H9 (cell line): ENCODE measurements at places on chromosomes 3 and 15. TPM values are rescaled to one million over a fixed set of nuclear protein-coding genes. Genes with fewer than 3 reads are reported as not detected.

DNA sequence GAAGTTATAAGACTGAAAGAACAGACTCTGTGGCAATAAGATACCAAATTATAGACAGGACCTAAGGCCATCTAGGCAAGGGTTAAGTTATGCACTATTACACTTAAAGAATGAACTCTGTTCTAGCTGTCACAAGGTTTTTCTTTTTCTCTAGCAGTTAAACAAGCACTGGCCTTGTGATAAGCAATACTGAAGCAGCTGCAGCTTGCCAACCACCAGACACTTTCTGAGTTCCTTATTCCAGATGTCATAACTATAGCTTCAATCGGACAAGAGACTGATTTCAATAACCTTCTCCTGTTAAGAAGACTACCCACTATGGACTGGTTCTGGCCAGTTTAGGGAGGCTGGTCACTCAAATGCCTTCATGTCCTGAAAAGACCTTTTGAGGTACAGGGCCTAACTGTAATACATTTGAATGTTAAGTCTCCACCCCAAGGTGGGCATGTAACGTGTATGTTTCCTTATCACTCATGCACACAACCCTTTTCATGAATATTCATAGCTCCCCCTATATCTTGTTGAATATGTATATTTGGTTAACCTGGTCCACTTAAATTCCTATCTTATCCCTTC lies 85.8 kb downstream of the CFAP20DC start:
- H3K27ac ChIP-seq = no peak overlapping the region
- no peaks in the 10 kb centered on the region for H3K27me3 ChIP-seq

DNA sequence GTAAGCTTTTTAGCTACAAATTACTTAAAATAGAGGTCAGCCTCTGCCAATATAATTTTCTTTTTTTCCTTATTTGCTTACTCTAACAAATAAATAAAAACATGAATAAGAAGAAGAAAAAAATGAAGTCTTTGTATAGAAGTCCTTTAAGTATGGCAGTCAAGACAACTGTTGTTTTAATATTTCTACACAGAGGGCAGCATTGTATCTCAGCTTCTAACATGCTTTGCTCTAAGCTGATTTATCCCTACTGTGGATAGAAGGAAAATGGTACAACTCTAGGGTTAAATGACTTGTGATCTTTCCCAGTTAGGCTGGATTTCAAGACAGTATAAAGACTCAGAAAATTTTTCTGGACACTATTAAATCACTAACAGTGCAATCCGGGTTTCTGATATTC lies 104.3 kb upstream of the MEIS2 start:
- no peak for DNase-seq
- no peak overlapping the region for H3K4me3 ChIP-seq
- H3K27ac ChIP-seq = no peak overlapping the region
- no peaks in the 10 kb centered on the region for H3K27me3 ChIP-seq

GRCh38 chr15:81254916-81255290 lies 58.2 kb downstream of the IL16 start:
- H3K36me3 ChIP-seq = no peaks in the 10 kb centered on the region
- H3K27me3 ChIP-seq = no peaks in the 10 kb centered on the region
- H3K27ac ChIP-seq = no peak overlapping the region
- no peak for DNase-seq
- no peaks in the 10 kb centered on the region for H3K4me1 ChIP-seq

SOX14 gene
- 0.35 and 0.57 TPM in 2 replicates for total RNA-seq

NME9 gene
- not detected in 2 replicates for total RNA-seq
